ENCODE measurements at places on chromosomes 5 and 9. TPM values are rescaled to one million over a fixed set of nuclear protein-coding genes. Genes with fewer than 3 reads are reported as not detected.

ADAM19 gene
- 2.4 TPM for total RNA-seq

HTR4 gene
- 1.8 TPM for total RNA-seq

RRAGA gene
- total RNA-seq: 25.4 TPM

DNA sequence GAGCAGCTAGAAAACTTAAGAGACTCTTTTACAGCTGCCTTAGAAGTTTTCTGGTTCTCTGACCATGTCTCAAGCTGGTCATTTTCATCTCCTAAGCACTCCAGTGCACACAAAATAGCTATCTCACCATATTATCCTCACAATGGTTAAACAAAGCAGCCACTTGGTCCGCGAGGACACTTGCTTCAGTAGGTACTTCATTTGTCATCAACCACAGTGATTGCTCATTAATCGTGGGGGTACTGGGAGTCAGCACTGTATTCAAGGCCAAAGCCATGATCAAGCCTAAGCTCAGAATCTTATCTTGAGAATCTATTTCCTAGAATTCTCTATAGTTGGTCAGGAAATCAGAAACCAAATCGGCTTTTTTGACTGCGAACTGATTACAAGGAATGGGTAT is 2.9 kb downstream of the ARL14EPL start:
- no peak for DNase-seq
- no peaks in the 10 kb centered on the region for H3K36me3 ChIP-seq
- no peak overlapping the region for H3K4me3 ChIP-seq
- no peaks in the 10 kb centered on the region for H3K27me3 ChIP-seq
- H3K27ac ChIP-seq: no peak overlapping the region

DNA sequence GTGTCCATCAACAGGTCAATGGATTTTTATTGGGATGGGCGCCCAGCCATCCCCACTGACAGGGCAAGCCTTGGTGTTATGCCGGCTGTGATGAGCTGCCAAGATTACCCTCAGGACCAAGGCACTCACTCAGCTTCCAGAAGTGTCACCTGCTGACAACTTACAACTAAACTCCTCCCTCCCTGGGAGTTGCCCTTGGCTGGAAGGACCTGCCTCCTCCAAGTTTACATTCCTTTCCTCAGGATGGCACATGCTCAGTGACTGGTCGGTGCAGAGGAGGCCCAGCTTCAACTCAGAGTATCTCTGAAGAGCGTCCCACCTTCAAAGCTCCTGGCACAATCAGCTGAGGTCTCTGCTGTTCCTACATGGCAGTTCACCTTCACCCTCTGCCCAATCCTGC is 52.5 kb upstream of the ZBTB43 start:
- no peaks in the 10 kb centered on the region for H3K4me1 ChIP-seq
- DNase-seq: no peak
- no peaks in the 10 kb centered on the region for H3K27me3 ChIP-seq
- no peak overlapping the region for H3K4me3 ChIP-seq
- no peaks in the 10 kb centered on the region for H3K36me3 ChIP-seq
- no peak overlapping the region for H3K27ac ChIP-seq

PHF24 gene
- total RNA-seq: 0.05 TPM

GRCh38 chr9:72305707-72306106 is 59.3 kb downstream of the ZFAND5 start:
- peak overlapping the region; percentile 42 for H3K27ac ChIP-seq
- no peak for DNase-seq
- H3K27me3 ChIP-seq: no peaks in the 10 kb centered on the region
- peaks cover 1% of the 10 kb centered on the region for H3K4me1 ChIP-seq
- H3K36me3 ChIP-seq: no peaks in the 10 kb centered on the region
- H3K4me3 ChIP-seq: no peak overlapping the region

GRCh38 chr5:2214910-2215590 is 332.3 kb upstream of the IRX4 start:
- no peaks in the 10 kb centered on the region for H3K36me3 ChIP-seq
- no peaks in the 10 kb centered on the region for H3K27me3 ChIP-seq
- no peak overlapping the region for H3K4me3 ChIP-seq
- no peak overlapping the region for H3K27ac ChIP-seq
- no peak for DNase-seq
- no peaks in the 10 kb centered on the region for H3K4me1 ChIP-seq

- no peak within 1 kb of the TSS for H3K27ac ChIP-seq
- H3K36me3 ChIP-seq: no peaks in the 10 kb centered on the region
- no peaks in the 10 kb centered on the region for H3K27me3 ChIP-seq
- H3K4me3 ChIP-seq: peak within 1 kb of the TSS; percentile 1
- no peaks in the 10 kb centered on the region for H3K4me1 ChIP-seq
Observed at GRCh38 chr5:40909264-40909663, at the start of gene C7. Gene C7 (plus strand): TSS chr5:40909497. CDS start chr5:40909611, 114 bp downstream.

DNA sequence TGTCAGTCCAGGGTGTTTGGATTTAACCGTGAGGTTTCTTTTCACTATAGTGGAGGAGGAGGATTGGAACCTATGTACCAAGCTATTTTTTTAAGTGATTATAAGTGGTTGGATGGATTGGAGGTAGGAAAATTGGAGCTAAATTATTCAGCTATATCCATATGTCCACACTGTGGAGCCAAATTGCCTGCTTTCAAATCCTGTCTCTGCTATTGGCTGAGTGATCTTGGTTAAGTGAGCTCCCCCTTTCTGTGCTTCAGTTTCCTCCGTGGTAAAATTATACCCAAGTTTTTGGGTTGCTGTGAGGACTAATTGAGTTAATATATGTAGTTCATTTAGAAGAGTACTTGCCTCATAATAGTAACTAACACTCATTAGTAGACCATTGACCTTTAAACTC is 2.5 kb downstream of the CENPP start:
- H3K27me3 ChIP-seq: no peaks in the 10 kb centered on the region
- DNase-seq: no peak
- H3K36me3 ChIP-seq: no peaks in the 10 kb centered on the region
- no peak overlapping the region for H3K27ac ChIP-seq

TMEM38B gene
- total RNA-seq: 21.6 TPM

DNA sequence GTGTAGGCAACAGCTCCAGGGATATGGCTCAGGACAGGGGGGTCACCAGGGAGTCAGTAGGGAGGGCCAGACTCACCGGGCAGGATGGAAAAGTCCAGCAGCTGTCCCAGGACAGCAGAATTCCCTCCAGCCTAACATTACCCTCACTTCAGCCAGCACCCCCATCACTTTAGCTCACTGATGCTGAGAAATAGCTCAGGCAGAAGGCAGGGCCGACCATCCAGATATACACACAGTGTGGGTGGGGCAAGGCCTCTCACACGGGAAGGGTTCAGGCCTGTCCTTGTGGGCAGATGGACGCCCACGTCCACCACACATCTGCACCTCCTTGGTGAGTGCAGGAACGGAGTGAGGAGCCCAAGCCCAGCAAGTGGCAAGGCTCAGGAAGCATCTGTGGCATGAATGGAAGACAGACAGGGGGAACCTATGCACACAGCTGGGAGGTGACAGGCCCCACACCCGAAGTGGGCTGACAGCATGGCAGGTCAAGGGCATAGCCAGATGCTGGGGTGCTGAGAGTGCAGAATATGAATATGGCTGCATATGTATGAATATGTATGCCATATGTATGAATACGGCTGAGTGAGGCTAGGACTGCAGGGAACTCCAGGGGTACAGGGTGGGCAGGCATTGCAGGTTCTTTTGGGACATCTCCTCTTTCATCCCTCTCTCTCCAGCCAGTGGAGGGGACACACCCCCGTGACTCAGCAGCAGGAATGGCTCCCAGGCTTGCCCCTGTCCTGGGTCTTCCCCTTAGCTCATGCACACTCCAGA is 17.0 kb downstream of the BICD2 start:
- H3K4me3 ChIP-seq: no peak overlapping the region
- no peaks in the 10 kb centered on the region for H3K27me3 ChIP-seq
- DNase-seq: no peak
- no peaks in the 10 kb centered on the region for H3K4me1 ChIP-seq
- no peak overlapping the region for H3K27ac ChIP-seq
- H3K36me3 ChIP-seq: no peaks in the 10 kb centered on the region

OR1Q1 gene
- total RNA-seq: not detected

PCDHB16 gene
- total RNA-seq: 0.17 TPM
